RKO (cell line): ENCODE measurements at places on chromosomes 12 and 14.

DNA sequence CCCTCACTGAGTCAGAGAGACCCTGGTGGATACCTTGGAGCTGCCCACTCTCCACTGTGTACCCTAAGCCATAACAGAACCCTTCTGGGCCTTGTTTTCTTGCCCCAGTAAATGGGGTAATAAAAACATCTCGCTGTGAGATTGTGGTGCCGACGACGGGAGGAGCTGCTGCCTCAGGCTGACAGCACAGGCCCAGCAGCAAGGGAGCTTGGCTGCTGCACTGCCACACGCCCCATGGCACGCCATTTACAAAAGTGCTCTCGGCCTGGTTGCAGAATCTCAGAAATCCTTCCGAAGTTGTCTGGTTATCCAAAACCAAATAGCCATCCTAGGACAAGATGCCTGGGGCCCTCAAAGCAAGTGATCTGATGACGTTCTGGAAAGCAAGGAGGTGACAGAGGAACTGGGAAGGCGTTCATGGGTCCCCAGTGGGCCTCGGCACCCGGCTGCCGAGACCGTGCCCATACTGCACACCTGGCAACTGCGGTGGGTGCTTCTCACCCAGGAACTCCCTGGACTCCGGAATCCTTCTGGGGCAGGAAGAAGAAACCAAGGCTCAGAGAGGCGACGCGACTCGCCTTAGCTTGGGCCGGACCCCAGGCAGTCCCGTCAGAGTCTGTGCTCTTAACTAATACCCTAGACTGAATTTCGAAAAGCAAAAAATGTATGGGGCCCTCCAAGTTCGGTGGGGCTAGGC, 26.7 kb downstream of the CHGA start:
- no peak for DNase-seq

- no peak for DNase-seq
These were observed 4.8 kb downstream of the EPYC start for GRCh38 chr12:90999966-91000365.

DNA sequence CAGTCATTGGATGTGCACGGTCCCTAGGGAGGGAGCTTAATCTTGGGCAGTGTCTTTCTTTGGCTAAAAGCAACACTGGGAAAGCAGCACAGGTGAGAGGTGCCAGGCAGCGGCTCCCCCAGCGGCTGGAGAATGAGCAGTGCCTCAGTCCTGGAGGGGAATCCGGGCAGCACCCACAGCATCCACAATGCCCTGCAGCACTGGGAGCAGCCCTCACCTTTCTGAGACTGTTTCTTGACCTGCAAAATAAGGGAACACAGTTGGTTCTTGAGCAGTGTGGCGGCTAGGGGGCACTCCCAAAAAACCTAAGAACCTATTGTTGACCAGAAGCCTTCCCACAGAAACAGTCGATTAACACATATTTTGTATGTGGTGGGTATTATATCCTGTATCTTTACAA, 75.8 kb downstream of the SINHCAF start:
- DNase-seq = no peak

GRCh38 chr12:23909551-23909950, 39.9 kb downstream of the SOX5 start:
- no peak for DNase-seq

GRCh38 chr12:92722897-92723296, 20.1 kb downstream of the PLEKHG7 start:
- no peak for DNase-seq

DNA sequence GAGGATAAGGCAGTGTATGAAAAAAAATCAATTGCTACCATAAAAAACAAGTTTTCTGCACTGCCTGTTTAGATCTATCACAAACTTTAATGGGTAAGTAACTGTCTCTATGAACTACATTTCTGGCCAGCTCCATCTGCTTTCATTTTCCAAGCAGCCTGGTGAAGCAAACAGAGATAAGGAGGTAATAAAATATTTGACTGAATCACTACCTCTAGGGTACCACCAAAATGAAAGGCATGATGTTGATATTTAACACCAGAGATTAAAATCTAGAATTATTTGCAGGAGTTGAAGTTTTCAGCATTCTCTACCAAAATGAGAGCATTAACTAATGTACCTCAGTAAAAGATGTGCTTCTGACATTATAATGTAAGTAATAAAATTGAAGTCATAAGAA, 863.5 kb upstream of the MGAT4C start:
- DNase-seq = no peak
